ENCODE measurements at places on chromosomes 6 and 20.

DNA sequence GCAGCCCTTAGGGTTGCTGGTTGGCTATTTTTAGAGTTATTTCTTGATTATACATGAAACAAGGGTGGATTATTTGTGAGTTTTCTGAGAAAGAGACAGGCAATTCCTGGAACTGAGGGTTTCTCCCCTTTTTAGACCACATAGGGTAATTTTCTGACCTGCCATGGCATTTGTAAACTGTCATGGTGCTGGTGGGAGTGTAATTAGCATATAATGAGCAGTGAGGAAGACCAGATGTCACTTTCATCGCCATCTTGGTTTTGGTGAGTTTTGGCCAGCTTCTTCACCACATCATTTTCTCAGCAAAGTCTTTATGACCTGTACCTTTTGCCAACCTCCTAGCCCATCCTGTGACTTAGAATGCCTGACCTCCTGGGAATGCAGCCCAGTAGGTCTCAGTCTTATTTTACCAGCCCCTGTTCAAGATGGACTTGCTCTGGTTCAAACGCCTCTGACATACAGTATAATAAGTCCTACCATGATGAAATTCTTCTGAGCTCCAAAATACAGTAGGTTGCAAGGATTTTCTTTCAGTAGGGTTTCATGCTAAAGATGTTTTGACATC is 117.1 kb downstream of the ISM1 start:
- DNase-seq = no peak

DNA sequence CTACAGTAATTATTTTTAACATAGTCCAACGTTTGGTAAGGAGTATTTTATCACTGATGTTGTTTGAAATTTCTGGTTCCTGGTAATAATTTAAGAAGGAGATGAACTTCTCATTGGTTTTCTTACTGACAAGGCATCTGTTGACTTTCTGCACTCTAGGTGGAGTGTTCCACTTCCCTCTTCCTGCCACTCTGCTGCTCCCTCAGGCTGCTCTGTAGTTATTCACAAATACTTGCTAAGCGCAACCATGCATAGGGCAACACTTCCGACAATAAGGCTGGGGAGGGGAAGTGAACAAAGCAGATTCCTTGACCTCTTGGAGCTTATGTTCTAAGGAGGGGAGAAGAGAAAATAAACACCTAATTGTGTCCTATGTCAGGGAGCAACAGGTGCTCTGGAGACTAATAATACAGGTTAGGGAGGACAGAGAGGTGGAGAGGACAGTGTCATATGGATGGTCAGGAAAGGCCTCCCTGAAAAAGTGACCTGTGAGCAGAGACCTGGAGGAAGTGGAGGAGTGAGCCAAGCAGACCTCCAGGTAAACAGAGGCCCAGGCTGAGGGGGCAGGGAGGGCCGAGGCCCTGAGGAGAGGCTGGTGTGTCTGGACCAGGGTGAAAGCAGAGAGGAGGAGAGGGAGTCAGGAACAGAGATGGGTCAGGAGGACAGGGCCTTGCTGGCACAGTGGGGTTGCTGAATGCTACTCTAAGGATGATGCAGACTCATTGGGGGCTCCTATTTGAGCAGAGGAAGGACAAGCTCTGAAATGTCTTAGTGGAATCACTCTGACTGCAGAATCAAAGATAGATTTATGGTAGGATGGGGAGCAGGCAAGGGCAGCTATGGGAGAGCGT is 134.8 kb upstream of the SLC24A3 start:
- no peak for DNase-seq

- no peak for DNase-seq
These were observed 37.1 kb downstream of the BEND6 start for GRCh38 chr6:56992036-56992435.

DNA sequence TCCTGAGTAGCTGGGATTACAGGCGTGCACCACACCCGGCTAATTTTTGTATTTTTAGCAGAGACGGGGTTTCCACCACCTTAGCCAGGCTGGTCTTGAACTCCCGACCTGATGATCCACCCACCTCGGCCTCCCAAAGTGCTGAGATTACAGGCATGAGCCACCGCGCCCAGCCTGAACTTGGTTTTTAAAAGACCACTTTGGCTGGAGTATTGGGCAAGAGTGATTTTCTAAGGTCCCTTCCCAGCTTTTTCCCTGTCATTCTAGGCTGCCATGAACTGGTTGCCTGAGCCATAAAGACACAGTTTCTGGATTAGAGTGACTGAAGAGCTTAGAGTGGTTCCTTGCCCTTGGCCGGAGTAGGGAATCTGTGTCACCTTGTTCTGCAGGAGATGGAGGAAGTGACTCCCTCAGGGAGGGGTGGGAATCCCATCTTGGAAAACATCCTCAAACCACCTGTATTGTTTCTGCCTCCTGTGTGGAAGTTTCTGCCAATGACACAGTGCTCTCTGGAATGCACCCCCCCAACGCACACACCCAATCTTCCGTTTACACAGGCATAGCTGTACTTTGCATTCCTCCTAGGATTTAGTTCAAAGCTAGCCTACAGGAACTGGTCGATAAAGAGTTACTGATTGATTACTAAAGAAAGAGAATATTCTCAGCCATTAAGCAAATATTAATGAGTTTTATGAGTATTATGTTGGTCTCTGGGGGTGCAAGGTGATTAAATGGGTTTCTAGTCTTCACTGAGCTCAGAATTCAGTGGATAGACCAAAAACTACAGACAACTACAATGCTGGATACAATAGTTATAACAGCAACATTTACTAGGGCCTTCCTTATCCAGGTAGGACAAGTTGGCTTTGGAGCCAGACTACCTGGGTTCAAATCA is 18.2 kb downstream of the BCL2L1 start:
- no peak for DNase-seq

- no peak for DNase-seq
These were observed 128.3 kb upstream of the TBX18 start for GRCh38 chr6:84892671-84893070.

DNA sequence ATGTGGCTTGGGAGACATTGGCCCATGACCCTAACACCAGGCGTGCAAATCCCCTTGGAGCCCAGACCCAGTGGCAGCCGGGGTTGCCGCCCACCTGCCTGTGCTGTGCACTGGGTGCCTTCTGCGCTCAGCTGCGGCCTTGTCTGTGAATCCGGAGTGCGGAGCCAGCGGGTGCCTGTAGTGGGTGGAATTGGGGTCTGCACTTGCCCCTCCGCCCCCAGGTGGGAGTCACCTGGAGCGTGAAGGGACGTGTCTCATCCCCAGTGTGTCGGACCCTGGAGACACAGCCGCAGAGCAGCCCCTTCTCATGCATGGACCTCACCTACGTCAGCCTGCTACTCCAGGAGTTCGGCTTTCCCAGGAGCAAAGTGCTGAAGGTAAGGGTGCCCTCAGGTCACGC is 22.9 kb upstream of the PYGB start:
- DNase-seq = no peak

GRCh38 chr6:21663966-21664313 is 70.4 kb downstream of the SOX4 start:
- DNase-seq = no peak

DNA sequence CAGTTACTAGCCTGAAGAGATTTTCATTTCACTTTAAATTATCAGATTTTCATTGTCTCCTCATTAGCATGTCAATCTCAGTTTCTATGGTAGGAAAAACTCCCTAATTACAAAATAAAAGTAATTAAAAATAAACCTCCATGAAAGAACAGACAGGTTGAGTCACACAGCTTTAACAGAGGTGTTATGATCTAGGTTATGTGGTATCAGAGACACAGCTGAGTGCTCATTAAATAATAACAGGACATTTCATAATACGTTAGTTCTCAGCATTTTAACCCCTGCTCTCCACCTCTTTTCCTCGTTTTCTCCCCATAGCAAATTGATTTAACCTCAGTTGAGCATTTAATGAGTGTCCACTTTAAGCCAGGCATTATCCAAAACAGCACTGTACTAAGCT is 21.9 kb downstream of the TPBG start:
- DNase-seq = no peak

DNA sequence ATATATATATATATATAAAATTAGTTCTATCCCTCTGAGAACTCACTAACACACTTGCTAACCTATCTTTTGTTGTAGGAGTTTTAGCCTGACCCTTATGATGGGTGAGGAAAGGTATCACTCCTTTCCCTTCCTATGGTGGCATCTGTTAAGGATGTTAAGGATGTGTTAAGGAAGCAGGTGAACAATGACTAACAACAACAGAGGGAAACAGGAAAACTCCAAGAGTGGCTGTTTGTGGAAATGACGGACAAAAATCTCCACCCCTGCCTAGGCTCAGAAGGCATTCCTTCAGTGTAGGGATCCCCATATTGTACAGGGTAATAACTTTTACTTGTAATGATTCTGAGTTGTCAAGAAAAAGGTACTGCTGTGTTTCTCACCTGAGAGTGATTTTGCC is 8.8 kb upstream of the TPD52L1 start:
- DNase-seq = no peak

GRCh38 chr20:50259705-50260478 is 69.3 kb downstream of the CEBPB start:
- no peak for DNase-seq

- DNase-seq = no peak
These were observed 119.8 kb upstream of the PDE10A start for GRCh38 chr6:165782812-165783211.

DNA sequence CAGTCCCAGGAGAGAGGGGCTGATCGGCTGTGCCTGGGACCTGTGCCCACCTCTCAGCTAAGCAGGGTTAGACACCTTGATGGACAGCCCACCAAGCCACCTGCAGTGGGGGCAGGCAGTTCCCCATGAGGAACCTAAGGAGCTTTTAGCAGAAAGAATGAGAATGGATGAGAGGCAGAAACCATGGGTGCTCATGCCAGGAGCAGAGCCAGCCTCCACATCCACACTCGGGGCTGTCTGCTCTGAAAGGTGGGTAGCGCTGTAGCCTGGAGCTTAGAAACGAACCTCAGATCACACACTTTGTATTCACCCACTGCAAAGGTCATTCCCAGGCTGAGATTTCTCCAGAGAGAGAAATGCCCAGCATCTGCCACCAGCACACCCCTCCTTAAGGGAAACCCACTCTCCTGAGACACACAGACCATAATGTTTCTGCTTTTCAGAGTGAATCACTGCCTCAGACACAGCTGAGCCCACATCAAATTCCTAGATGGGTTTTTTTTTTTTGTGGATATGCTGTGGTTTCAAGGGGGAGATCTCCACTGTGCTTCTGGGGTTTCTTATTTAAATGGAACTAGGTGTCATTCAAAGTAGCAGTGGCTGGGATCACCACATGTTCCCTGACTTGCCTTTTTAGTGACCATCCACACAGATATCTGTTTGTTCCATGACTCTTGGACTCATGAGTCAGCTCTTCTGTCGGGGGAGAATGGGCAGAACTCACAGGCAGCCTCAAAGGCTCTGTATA is 218.9 kb downstream of the EYA2 start:
- no peak for DNase-seq

GRCh38 chr6:151082079-151082478 is 157.7 kb upstream of the AKAP12 start:
- no peak for DNase-seq

- no peak for DNase-seq
These were observed 32.2 kb downstream of the AHI1 start for GRCh38 chr6:135465307-135465706.

- DNase-seq = no peak
These were observed 6.3 kb upstream of the HINT3 start for GRCh38 chr6:125950293-125950692.

DNA sequence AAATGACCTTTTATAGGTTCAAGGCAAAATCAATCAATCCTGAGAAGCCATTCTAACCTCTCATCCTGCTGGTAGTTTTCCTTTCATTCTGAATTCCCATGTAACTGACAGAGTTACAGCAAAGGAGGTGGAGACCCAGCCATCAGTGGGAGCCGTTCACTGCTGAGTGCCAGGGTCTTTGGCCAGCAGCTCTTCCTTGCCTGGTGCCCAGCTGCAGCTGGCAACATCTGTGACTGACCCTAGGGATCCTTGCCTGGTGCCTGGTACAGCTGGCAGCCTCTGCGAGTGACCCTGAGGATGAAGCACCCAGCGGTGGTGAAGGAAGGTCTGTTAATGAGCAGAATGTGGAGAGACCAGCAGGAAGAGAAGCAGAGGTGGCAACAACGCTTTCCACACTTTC is 314.6 kb downstream of the THBS2 start:
- DNase-seq = no peak

DNA sequence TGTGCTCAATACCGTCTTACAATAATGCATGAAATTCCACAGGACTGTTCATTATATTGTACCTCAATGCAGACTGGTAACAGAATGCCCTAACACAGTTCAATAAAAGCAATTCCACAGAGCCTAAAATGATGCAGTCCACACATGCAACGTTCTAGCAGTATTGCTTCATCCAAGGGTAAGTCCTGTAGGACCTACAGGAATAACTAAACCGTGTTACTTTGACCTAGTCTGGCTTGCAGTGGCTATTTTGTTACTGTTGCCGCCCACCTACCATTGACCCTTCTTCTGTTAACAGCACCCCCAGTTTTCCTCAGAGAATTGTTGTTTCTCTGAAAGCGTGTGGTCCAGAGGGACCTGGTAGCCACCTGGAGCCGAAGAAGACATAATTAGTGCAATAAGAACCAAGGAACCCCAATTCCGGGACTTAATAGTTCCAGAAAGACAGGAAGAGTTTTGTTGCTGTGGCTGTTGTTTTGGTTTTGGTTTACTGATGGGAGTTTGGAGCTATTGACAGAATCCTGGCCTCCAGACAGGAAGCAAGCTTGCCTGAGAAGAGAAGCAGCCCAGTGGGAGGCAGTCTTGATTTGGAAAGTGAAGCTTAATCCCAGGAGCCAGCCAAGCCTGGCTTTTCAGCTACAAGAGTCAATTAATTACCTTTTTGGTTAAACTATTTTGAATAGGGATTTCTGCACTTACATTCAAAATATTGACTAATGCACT is 91.3 kb downstream of the FRK start:
- DNase-seq = no peak

DNA sequence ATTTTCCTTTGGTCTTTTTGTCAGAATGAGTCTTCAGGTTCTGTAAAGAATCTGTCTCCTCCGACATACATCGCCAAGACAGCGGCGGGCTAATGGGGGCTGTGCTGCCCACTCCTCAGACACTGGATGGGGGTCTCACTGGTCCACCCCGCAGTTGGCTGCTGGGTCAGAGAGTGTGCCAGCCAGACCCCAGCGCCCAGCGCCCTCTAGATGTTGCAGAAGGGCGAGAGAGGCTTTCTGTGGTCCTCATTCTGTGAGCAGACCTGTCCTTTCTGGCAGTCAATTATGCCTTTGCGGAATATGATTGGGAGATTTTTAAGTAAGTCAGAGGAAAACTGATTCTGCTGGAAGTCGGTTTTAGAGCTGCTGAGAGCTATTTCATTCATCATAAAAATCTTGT is 7.8 kb upstream of the CCR6 start:
- no peak for DNase-seq
